ENCODE measurements at places on chromosomes 7 and 10.

DNA sequence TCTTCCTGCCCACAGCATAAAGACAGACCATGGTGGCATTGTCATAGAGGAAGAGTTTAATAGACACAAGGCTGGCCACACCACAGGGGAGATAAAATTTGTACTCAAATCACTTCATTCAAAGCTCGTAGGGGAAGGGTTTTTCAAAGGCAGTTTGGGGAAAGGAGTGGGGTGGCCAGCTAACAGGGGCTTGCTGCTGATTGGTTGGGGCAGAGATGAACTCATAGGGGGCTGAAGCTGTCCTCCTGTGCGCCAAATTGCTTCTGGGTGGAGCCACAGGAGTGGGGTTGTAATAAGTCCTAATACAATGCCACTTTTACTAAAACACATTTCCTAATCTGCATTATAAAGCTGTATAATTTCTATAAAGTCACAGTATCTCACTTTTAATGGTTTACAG lies 22.5 kb downstream of the PDZD8 start:
- DNase-seq = no peak

GRCh38 chr10:81216949-81217348 lies 658.0 kb upstream of the NRG3 start:
- DNase-seq = no peak

DNA sequence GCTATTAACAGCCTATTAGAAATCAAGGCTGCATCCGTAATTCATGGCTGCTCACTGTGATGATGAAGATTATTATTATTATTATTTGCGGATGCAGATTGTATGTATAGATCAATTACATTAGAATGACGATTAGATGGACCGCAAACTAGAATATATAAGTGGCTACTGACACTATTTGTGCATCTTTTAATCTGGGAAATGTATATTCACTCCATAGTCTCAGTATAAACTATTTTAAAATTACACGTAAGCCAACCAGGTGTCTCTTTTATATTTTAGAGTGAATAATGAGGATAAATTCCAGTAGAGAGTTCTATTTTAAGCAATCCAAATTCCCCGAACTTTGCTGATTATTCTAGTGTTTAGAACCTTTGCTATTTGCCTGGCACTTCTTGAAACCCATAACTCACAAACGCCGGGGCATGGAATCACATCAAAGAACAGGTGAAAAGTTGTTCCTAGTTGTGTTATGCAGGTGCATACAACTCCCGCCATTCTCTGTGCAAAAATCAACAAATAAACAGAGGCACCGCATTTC lies 509 bp upstream of the ING3 start:
- DNase-seq = no peak

DNA sequence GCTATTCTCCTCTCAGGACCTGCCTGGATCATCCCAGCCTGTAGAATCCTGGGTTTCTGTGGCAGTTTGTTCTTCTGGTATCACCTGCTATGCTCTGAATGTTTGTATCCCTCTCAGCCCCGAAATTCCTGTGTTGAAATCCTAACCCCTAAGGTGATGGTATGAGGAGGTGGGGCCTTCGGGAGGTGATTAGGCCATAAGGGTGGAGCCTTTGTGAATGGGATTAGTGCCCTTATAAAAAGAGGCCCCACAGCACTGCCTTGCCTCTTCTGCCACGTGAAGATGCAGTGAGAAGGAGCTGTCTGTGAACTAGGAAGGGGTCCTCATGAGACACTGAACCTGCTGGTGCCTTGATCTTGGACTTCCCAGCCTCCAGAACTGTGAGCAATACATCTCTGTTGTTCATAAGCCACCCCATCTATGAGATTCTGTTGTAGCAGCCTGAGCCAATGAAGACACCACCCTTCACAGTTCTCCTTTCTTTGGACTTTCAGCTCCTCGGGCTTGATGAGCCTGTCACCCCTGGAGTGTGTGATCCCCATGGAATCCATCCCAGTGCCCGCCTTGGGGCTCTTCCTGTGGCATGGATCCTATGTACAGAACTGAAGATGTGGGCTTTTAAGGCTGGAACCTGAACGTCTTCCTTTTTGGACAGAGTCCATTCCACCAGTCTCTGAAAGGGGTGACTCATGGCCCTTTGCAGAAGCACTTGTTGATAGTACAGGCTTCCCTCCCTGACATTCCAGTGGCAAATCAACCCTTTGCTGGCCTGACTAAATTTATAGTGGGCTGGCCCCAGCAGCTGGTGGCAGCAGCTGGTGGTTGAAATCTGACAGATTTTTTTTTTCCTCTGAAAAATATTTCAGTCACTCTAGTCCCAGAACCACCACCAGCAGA lies 138.0 kb downstream of the TACC2 start:
- DNase-seq = no peak

GRCh38 chr7:117135553-117135891 lies 182.2 kb downstream of the ST7 start:
- no peak for DNase-seq

- DNase-seq = no peak
These were observed 77.4 kb downstream of the PRKAG2 start for GRCh38 chr7:151799506-151799905.

DNA sequence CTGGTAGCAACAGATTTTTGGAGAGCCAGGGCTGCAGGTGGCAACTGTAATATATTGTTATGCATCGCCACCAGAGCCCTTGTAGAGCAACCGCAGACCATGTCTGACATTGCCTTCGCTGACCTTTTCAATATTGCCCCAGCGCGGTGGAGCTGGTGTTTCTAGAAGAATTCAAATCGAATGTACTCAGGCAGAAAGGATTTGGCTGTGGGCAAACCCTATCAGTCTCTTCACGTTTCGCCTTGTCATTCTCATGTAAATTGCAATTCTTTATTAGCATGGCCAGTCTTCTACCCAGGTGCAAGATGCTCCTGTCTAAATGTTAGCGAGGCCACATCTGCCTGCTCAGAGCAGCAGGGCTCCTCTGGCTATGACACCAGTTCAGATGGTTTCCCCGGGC lies 490.2 kb upstream of the AUTS2 start:
- DNase-seq = no peak

- DNase-seq = no peak
These were observed 25.4 kb upstream of the ANK3 start for GRCh38 chr10:60414877-60415585.

DNA sequence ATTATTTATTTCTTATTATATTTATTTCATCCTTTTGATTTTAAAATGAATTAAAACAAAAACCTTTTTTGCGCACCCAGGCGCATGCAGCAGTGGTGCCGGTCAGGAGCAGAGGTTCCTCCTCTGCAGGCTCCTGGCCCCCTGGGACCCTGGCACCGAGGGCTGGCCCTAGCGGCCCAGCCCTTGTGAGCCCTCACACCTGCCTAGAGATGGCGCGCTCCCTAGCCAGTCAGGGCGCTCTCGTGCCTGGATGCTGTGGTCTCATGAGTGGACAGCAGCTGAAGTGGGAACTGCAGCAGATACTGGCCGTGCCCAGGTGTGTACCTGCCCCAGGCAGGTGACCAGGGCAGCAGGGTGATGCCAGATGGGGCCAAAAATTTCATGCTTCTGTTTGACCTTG lies 13.8 kb downstream of the RET start:
- no peak for DNase-seq

Data from GM12864 (cell line).